ENCODE measurements at places on chromosomes 5 and 9.

- DNase-seq, result no peak
Observed at GRCh38 chr5:181259974-181260719, 796 bp downstream of the TRIM52 start.

- no peak for DNase-seq
Observed at GRCh38 chr5:132103969-132104391, 30.4 kb downstream of the CSF2 start.

GRCh38 chr9:90020276-90020871 is 415.6 kb downstream of the GADD45G start:
- no peak for DNase-seq

DNA sequence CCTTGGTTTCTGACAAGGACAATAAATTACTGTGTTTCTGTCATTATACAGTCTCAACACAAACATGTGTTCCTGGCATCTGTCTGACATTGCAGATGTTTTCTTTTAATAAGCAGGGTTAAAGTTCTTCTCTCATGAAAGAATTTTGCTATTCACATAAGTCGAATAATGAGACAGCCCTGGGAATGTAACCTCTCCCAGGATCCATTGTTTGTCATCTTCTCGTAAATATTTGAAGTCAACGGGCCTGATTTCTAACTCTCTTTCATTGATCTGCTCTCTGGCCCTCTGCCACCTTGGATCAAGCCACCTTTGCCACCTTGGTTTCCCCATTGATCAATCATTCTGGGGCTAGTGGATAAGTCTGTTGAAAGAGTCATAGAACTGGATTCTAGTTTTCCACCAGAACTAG is 12.9 kb upstream of the CAST start:
- no peak for DNase-seq

- DNase-seq, result no peak
Observed at GRCh38 chr9:112203536-112203935, 28.4 kb upstream of the SUSD1 start.

DNA sequence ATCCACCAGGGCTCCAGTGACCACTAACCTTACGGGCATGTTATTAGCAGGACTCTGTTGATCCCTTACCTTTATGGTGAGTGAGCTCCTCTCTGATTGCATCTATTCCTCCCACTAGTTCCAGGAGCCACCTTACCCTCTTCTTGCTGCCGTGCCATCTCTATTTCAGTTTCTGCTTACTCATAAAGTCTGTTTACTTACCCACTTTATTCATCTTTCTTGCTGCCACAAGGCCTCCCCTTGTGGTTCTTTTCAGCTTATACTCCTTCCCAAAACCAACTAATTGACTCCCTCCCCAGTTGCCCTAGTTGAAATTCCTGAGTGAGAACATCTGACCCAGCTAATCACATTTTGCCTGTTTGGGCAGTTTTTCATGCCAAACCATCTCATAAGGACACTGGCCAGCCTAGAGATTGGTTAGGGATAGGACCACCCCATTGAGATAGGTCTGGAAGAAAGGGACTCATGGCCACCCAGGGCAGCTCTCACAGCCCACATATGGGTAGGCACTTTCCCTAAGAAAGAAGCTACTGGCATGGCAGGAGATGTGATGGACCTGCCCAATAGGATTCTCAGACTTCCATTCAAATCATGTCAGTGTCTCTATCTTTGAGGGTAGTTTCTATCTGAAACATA is 412.7 kb downstream of the EFNA5 start:
- DNase-seq, result no peak

- DNase-seq, result no peak
Observed at GRCh38 chr9:95757439-95757838, 118.1 kb upstream of the ERCC6L2 start.

GRCh38 chr5:75993643-75994520 is 89.3 kb upstream of the SV2C start:
- DNase-seq, result no peak

DNA sequence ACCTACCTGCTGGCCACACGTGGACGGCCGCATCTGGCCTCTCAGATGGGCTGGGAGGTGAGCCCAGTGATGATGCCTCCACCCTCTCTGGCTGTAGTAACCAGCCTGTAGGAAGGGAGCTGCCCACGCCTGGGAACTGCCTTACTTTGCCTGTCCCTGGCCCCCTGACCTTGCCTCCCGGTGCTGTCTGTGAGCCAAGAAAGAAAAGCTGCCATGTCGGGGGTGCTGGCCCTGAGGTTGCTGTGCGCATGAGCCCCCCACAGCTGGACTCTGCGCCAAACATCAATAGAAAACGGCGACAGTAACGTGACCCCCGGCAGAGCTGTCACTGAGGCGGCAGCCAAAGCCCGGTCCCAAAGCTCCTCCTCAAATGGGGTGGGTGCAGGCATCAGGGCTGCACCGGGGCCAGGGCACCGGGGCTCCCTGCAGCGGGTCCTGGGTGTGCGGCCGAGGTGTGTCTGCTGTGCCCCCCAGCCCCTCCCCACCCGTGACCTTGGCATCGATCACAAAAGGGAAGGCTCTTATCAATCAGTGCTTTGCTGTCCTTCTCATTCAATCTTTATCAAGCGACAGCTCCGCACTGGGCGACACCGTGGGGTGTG is 15.3 kb upstream of the SLC9A3 start:
- no peak for DNase-seq

DNA sequence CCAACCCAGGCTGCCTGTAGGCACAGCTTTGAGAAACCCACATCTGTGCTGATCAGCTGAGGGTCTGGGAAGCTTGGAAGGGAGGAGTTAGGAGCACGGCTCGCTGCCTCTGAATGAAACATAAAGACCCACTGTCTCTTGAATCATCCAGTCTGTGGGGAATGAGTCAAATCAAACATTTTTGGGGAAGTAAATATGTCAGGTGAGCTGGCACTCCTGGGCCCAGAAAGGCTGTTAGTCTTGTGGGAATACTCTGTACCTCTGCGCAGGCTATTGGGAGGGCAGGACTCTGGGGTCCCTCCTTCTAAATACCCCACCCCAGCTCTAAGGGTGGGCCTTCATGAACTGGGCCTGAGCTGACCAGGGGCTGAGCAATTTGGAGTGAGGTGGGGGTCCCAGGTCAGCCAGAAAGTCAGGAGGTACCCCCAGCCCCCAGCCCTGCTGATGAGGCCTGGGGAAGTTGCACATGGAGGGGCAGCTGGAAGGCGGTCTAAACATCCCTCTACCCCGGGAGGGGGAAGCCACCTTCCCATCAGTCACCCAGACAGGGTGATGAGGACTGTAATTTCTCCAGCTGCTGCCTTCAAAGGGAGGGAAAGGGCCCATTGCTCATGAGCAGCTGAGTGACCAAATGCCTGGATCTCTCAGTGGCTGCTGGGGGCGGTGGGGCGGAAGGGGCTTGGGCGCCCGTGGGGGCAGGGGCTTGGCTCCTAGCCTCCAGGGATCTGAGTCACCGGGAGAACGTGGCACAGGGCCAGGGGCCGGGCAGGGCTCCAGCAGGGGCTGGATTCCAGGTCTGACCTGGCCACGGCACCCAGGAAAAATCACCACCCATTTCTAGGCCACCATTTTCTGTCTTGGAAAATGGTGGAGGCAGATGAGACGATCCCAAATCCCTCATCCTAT is 10.8 kb downstream of the FIBCD1 start:
- DNase-seq, result no peak
